Neural crest cell (in vitro differentiated cells): ENCODE measurements at places on chromosomes 3 and 15. TPM values are rescaled to one million over a fixed set of nuclear protein-coding genes. Genes with fewer than 3 reads are reported as not detected.
A peak's percentile ranks its signal among the peaks of the same experiment; 100 is the strongest.

NR1D2 gene
- 8.6 and 10.0 TPM in 2 replicates for total RNA-seq

DNA sequence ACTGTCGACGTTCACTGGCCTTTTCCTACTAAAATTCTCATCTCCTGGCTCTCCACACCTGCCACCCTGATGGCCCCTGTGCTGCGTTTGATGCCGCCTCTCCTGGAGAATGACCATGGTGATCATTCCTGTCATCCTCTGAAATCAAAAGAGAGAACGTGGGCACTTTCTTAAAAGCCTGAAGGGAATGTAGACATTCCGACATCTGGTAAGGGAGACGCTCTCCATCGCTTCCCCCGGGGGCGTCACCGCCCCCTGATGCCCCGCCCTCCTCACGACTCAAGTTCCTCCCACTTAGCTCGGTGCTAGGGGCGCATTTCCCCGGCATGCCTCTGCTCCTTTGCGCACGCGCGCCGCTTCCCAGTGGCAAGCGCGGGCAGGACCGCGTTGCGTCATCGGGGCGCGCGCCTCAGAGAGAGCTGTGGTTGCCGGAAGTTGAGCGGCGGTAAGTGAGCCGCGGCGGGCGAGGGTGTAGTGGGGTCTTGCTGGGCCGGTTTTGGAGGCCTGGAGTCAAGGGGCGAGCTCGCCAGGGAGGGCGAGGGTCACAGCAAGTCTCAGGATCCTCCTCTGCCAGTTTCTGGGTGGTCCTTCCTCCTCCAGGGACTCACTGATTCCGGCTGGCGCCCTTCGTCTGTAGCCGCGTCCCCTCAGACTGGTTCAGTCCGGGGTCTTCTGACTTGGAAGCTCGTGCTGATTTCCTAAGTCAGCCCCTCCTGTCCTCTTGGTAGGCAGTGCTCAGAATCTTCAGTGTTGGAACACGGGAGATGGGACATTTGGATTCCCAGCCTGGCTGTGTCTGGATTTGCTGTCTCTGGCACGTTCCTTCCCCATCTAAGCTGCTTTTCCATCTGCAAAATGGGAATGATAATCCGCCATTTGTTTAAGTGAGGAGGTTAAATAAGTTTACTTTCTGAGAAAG, at the start of gene ATG7:
Gene ATG7, plus strand, starts transcription at position 412 of the 919 bp plus-strand sequence. CDS start 26,299 bp downstream, outside the sequence.
- peaks cover 17% of the 10 kb centered on the region for H3K27me3 ChIP-seq
- peak within 1 kb of the TSS; percentile 98 for H3K4me3 ChIP-seq
- no peaks in the 10 kb centered on the region for H3K36me3 ChIP-seq
- H3K4me1 ChIP-seq, result peaks cover 30% of the 10 kb centered on the region
- peak within 1 kb of the TSS; percentile 99 for H3K27ac ChIP-seq
- peak; percentile 95 for DNase-seq

GRCh38 chr15:67731112-67731721, 94.1 kb upstream of the SKOR1 start:
- peaks cover 18% of the 10 kb centered on the region for H3K4me1 ChIP-seq
- H3K27me3 ChIP-seq, result peaks cover 2% of the 10 kb centered on the region
- DNase-seq, result no peak
- H3K27ac ChIP-seq, result no peak overlapping the region

GRCh38 chr3:38003371-38003816, 12.8 kb downstream of the VILL start:
- no peaks in the 10 kb centered on the region for H3K36me3 ChIP-seq
- no peak overlapping the region for H3K4me3 ChIP-seq
- H3K4me1 ChIP-seq, result peaks cover 47% of the 10 kb centered on the region

GRCh38 chr3:61776390-61776789, 215.0 kb downstream of the PTPRG start:
- H3K4me1 ChIP-seq, result peaks cover 4% of the 10 kb centered on the region
- no peak overlapping the region for H3K4me3 ChIP-seq
- no peaks in the 10 kb centered on the region for H3K36me3 ChIP-seq
- no peak for DNase-seq
- no peak overlapping the region for H3K27ac ChIP-seq
- no peaks in the 10 kb centered on the region for H3K27me3 ChIP-seq

RBP2 gene
- total RNA-seq, result not detected in 2 replicates

SPINT1 gene
- total RNA-seq, result 1.0 and 1.3 TPM in 2 replicates

ESYT3 gene
- total RNA-seq, result 0.44 and 1.1 TPM in 2 replicates

DNA sequence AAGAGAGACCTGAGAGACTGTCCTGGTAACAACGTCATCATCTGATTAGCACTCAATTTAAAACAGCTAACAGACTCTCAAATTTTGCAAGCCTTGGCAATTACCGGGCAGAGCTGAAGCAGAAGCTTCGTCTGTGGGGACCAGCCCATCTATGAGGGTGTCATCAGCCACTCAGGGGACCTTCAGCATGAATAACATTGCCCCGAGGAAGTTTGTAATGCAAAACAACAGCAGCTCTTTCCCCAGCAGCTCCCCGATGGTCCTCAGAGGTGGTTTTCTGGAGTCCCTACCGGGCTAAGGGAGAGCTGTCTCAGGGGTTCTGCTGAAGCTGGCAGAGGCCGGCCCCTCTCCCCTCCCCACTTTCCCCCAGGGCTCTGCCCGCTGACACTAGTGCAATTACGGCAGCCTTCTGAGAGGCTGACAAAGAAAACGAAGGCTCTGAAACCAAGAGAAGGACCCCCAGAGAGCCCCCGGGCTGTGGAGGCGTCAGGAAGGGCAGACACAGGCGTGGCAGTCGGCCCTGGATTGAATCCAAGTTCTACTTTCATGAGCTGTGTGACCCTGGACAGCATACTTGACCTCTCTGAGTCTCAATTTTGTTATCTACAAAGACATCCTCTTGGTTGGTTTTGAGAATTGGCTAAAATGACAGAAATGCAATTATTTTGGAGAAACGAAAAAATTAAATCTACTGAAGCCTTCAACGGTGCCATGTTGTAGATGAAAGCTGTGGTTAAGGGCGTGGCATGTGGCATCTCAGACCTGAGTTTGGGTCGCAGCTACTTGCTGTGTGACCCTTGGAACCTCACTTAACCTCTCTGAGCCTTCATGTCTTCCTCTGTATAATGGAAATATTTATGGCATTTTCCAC, 102.1 kb upstream of the TLE3 start:
- peaks cover 28% of the 10 kb centered on the region for H3K4me1 ChIP-seq
- peaks cover 7% of the 10 kb centered on the region for H3K27me3 ChIP-seq
- no peaks in the 10 kb centered on the region for H3K36me3 ChIP-seq
- H3K4me3 ChIP-seq, result no peak overlapping the region
- no peak for DNase-seq

DNA sequence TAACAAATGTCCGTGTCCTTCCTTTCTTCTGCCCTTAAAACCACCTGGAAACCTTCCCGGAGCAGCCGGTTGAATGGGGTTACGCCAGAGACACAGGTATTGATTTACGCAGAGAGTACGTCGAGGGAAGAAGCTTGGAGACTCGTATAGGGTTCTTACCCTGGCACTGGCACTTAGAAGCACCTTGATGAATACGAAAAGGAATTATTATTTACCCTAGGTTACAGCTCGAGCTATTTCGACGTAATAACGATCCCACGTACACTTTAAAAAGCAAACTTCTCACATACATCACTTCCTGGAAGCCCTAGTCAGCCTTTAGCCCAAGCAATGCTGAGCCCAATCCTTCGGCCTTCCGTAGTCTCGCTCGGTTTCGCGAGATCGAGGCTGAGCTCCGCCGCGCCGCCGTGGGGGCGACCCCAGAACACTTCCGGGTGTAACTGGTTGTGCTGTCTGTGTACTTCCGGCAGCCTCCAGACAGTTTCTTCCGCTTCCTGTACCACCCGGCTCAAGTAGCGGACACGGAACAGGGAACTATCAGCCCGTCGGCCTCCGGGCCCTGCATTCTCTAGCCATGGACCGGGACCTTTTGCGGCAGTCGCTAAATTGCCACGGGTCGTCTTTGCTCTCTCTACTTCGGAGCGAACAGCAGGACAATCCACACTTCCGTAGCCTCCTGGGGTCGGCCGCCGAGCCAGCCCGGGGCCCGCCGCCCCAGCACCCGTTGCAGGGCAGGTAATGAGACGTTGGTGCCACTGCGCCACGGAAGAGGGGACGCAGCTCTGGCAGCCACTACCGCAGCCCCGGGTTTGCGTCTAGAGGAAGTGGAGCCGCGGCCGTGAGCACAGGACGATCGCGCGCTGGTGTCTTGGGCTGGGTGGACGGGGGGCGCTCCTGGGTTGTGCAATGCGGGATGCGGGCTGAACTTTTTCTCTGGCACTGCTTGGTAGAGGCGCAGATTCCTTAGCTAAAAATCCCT, at the start of gene TTC14:
Gene TTC14, plus strand, starts transcription at position 476 of the 979 bp plus-strand sequence. Its CDS starts 99 bp downstream, at position 575.
- DNase-seq, result peak; percentile 80
- H3K27me3 ChIP-seq, result peaks cover 35% of the 10 kb centered on the region
- H3K4me3 ChIP-seq, result peak within 1 kb of the TSS; percentile 95

DNA sequence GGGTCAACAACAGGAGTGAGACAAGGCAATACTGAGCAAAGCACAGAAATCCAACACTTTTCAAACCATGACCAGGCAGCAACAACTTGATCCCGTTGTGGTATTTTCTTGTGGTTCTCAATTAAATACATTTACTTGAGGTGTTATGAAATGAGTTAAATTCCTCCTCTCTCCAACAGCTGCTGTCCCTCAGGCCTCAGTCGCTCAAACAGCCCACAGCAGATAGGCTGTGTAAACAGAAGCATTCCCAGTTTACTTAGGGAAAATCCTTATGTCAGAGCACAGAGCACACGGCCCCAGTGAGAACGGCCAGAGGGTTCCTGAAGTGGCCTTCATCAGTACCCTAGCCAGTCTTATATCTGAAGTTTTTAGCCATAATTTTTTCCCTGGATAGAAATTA, 359.9 kb downstream of the AGBL1 start:
- no peaks in the 10 kb centered on the region for H3K36me3 ChIP-seq
- H3K4me1 ChIP-seq, result no peaks in the 10 kb centered on the region
- no peak overlapping the region for H3K4me3 ChIP-seq
- no peak overlapping the region for H3K27ac ChIP-seq
- DNase-seq, result no peak

GRCh38 chr3:36444909-36445308, 64.6 kb downstream of the STAC start:
- no peaks in the 10 kb centered on the region for H3K27me3 ChIP-seq
- H3K4me3 ChIP-seq, result no peak overlapping the region
- H3K36me3 ChIP-seq, result no peaks in the 10 kb centered on the region
- DNase-seq, result no peak
- no peaks in the 10 kb centered on the region for H3K4me1 ChIP-seq

UQCC5 gene
- 26.2 and 29.8 TPM in 2 replicates for total RNA-seq

DNA sequence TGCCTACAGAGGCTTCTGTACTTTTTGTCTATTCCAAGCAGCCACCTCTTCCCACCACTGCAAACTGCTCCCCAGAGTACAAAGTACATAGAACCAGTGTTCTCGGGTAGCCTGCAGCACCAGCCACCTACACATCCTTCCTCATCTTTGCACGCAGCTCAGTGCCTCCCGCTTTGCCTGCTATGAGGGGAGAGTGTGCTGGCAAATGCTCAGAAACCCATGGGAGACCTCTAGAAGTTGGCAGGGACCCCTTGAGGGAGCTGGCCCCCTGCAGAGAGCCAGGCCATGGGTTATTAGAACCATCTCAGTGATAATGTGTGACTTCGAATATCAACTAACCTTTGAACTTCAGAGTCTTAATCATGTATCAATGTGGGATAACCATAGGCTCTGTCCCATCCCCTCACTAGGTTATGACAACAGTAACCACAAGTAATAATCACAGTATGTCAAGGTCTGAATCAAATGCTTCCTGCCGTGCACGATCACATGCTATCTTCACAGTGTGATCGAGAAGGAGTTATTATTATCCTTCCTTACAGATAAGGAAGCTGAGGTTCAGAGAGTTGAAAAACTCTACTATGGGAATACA, 22.8 kb upstream of the SMAD3 start:
- no peaks in the 10 kb centered on the region for H3K27me3 ChIP-seq
- DNase-seq, result no peak
- no peaks in the 10 kb centered on the region for H3K36me3 ChIP-seq
- no peak overlapping the region for H3K4me3 ChIP-seq

DNA sequence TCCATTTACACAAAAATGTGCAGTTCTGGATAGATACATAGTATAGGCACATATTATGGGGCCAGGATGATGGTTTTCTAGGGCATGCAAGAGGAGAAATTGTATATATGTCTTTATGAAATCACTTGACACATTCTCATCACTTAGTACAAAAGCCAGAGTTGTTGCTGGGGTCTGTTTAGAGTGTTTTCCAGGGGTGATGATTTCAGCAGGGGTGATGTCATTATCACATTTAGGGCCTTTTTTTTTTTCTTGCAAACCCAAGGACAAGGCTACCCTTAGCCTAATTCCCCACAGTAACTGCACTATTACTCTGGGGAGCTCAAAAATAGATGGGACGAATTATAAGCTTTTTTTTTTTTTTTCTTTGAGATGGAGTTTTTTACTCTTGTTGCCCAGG, 3.6 kb downstream of the ZNF589 start:
- peaks cover 32% of the 10 kb centered on the region for H3K4me1 ChIP-seq
- H3K27me3 ChIP-seq, result no peaks in the 10 kb centered on the region
- DNase-seq, result no peak
- peaks cover 3% of the 10 kb centered on the region for H3K36me3 ChIP-seq

DNA sequence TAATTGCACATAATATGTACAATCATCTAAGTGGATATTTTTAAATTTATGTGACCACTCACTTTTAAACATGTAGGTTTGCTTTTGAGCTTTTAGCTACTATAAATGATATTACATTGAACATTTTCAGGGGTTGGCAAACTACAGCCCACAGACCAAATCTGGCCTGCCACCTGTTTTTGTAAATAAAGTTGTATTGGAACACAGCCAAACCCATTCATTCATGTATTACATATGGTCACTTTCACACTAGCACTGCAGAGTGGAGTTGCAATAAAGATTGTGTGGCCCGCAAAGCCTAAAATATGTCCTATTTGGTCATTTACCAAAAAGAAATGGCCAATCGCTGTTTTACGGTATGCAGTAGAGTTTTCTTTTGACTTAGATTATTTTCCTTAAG, 21.2 kb downstream of the CMTM7 start:
- no peaks in the 10 kb centered on the region for H3K27me3 ChIP-seq
- H3K27ac ChIP-seq, result no peak overlapping the region
- H3K4me3 ChIP-seq, result no peak overlapping the region
- H3K36me3 ChIP-seq, result no peaks in the 10 kb centered on the region
- DNase-seq, result no peak

DNA sequence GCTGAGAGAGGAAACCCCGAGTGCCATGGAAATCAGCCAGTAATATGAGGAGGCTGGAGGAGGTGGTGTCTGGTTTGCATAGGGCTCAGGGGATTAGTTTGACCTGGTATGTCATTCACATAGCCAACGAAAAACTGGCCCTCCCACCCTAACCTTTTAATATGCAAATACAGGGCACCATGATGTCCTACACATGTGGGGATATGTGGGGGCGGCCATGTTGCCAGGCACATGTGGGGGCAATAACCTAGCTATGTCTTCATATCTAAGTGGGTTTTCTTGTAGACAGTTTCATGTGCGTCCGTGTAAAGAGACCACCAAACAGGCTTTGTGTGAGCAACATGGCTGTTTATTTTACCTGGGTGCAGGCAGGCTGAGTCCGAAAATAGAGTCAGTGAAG, 110.1 kb downstream of the MOBP start:
- no peak overlapping the region for H3K27ac ChIP-seq
- no peaks in the 10 kb centered on the region for H3K36me3 ChIP-seq
- H3K4me3 ChIP-seq, result no peak overlapping the region
- peaks cover 3% of the 10 kb centered on the region for H3K27me3 ChIP-seq
- peaks cover 5% of the 10 kb centered on the region for H3K4me1 ChIP-seq

ECT2 gene
- 79.6 and 82.0 TPM in 2 replicates for total RNA-seq

SCAANT1 gene
- not detected in 2 replicates for total RNA-seq

ISLR gene
- total RNA-seq, result 1.5 and 2.6 TPM in 2 replicates

GRCh38 chr3:123751433-123751832, 132.7 kb downstream of the MYLK start:
- DNase-seq, result no peak
- H3K36me3 ChIP-seq, result peaks cover 2% of the 10 kb centered on the region
- no peak overlapping the region for H3K27ac ChIP-seq
- peaks cover 17% of the 10 kb centered on the region for H3K4me1 ChIP-seq
- no peak overlapping the region for H3K4me3 ChIP-seq
